Suprapubic skin (tissue), 4 donors: ENCODE measurements at places on chromosomes 3 and 15.

- H3K36me3 ChIP-seq, result no peaks in the 10 kb centered on the region
- peaks cover 53% of the 10 kb centered on the region for H3K27me3 ChIP-seq
- H3K27ac ChIP-seq, result no peak overlapping the region
- H3K4me3 ChIP-seq, result no peak overlapping the region
Measured at GRCh38 chr15:73385205-73385604, 16.4 kb upstream of the HCN4 start.

GRCh38 chr3:62956411-62956810 is 81.2 kb upstream of the CADPS start:
- no peak overlapping the region for H3K27ac ChIP-seq
- no peaks in the 10 kb centered on the region for H3K36me3 ChIP-seq

GRCh38 chr3:36543276-36543997 is 163.1 kb downstream of the STAC start:
- no peaks in the 10 kb centered on the region for H3K4me1 ChIP-seq
- H3K4me3 ChIP-seq, result no peak overlapping the region
- no peaks in the 10 kb centered on the region for H3K36me3 ChIP-seq
- no peak overlapping the region for H3K27ac ChIP-seq

DNA sequence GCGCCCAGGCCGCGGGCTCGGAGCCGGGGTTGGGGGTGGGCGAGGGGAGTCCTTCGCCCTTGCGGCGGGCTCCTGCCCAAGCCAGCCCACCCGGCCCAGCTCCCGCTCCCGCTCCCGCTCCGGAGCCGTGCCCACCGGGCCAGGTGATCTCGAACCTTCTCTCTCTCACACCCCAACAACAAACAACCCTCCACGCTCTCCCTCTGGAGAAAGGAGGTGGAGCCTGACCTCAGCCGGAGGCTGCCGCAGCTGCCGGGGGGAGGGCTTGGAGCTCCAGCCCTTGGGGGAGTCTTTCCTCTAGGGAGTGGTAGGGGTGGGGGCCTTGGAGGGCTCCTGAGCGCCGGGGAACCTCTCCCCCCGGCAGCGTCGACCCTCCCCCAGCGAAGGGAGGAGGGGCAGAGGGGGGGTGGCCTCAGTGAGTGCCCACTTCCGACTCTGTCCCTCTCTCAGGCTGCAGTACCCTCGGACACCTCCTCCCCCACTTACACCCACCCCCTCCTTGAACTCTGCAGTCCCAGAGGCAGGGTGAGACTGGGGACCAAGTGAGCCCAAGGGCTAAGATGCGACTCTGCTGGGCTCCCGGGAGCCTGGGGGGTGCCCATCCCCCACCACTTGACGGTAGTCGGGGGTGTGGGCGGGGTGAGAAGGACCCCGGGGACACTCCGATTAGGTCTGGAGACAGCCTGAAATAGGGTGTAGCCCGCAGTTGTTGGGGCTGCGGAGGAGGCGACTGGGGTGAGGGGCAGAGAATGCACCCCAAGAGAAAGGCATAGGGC is 4.4 kb upstream of the BAHD1 start:
- no peak overlapping the region for H3K27ac ChIP-seq
- H3K27me3 ChIP-seq, result peaks cover 26% of the 10 kb centered on the region
- H3K4me3 ChIP-seq, result peak overlapping the region; percentile 49

- no peak for DNase-seq
- H3K4me1 ChIP-seq, result no peaks in the 10 kb centered on the region
- H3K4me3 ChIP-seq, result no peak overlapping the region
- no peak overlapping the region for H3K27ac ChIP-seq
Measured at GRCh38 chr3:15055019-15055557, 10.0 kb downstream of the MRPS25 start.

DNA sequence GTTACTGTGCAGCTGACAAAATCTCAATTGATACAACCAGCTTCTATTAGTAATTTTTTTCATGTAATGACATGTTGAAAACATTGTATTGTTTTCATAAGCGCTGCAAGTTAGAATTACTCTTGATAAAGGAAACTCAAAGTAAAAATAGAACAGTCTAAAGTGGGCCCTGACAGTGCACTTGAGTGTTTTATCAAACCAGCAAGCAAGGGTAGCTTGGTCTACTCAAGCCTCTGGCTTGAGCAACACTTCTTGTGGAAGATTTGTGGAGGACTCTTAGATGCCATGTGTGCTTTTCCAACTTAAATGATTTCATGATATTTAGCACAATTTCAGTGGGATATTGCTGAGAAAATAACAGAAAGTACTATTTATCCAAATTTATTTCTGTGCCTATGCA is 575.7 kb upstream of the ZNF717 start:
- H3K36me3 ChIP-seq, result no peaks in the 10 kb centered on the region
- no peaks in the 10 kb centered on the region for H3K4me1 ChIP-seq
- no peak for DNase-seq
- no peak overlapping the region for H3K27ac ChIP-seq

DNA sequence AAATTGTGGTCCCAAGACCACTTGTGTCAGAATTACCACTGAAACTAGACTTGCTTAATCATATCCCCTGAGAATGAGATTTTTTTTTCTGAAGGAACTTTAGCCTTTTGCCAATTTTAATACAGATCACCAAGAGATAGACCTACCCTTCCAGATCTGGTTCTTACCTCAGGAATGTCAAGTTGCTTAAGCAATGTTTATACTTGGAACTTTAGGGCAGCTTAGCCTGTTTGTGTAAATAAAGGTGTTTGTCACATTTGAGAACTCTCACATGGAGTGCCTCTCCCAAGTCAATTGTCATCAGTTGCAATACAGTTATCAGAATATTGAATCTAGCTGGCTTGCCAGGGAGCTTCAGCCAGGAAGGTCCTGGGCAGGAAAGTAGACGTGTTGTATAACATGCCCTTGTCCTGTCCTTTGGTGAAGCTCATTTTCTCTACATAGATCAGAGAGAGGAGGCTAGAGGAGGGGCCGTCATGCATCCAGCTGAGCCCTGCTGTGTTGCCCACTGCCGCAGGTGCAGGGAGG is 3.9 kb downstream of the GPD1L start:
- H3K4me1 ChIP-seq, result peaks cover 43% of the 10 kb centered on the region
- no peak overlapping the region for H3K27ac ChIP-seq
- H3K4me3 ChIP-seq, result no peak overlapping the region
- no peaks in the 10 kb centered on the region for H3K36me3 ChIP-seq
- no peaks in the 10 kb centered on the region for H3K27me3 ChIP-seq
